CD4-positive, alpha-beta T cell treated with Interleukin-4 for 1 hour (primary cell): ENCODE measurements at places on chromosomes 2 and 18.

DNA sequence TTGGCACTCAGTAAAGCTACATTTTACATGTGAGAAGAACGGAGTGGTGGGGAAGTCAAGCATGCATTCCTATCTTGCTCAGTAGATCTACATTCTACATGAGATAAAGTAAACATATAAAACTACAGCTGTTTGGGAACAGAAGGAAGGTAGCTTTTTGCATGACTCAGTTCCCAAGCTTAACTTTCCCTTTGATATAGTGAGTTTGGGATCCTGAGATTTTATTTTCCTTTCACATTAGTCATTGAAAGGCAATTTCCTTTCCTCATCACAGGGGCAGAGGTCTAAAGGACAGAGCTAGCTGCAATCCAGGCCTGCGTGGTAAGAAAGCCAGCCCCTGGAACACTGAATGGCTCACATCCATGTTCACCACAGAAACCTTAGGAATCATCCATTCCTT lies 257.2 kb downstream of the SRBD1 start:
- no peak for DNase-seq

GRCh38 chr2:175840256-175840655 lies 161.8 kb downstream of the LNPK start:
- DNase-seq, result no peak

- DNase-seq, result no peak
Observed at GRCh38 chr2:9573013-9573720, 17.5 kb upstream of the ADAM17 start.

DNA sequence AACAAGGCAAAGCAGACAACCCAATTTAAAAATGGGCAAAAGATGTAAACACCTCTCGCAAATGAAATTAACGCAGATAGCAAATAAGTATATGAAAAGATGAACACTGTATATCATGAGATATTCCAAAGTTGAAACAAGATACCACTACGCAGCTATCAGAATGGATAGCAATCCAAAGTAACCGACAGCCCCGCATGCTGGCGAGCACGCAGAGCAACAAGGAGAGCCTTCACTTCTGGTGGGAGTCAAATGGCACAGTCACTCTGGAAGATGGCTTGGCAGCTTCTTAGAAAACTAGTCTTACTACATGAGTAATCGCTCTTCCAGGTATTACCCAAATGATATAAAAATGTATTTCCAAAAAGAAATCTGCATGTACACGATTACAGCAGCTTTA lies 1.4 kb downstream of the NDUFA10 start:
- no peak for DNase-seq

DNA sequence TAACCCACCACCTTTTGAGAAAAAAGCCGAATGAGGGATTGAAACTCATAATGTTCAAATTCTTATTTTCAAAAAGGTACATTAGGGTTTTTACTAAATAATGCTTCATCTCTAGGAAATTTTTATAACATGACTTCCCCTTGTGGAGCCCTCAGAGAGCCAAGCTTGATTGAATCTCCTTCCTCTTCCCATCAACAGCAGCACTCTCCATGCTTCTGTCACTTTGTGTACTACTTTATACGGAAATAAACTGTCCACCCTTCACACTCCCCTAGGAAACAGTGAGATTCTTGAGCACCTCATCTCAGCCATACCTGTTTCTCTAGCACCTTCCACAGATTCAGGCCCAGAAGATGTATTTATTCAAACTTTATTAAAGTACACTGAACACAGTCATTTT lies 51.8 kb downstream of the TFPI start:
- no peak for DNase-seq

DNA sequence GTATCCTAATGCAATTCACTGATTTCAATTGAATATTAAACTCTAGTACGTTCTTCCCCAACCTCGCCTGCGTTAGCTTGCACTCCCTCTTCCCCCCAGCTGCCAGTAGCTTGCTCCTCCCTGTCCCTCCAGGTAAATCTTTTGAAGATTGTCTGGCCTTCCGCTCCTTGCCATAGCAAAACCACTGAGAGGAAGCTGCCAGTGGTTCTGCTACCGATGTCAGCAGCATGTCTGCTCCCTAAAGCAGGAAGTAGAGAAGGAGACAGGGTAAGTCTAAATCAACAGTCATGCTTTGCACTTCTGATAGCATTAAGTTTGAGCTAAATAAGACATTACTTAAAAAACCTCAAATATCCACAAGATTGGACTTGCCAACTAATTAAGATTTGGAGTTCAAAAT lies 89.1 kb downstream of the SCN2A start:
- DNase-seq, result no peak

GRCh38 chr18:66759050-66759828 lies 155.3 kb upstream of the CDH19 start:
- no peak for DNase-seq

GRCh38 chr2:149360106-149360505 lies 29.7 kb downstream of the LYPD6 start:
- DNase-seq, result no peak

- DNase-seq, result no peak
Observed at GRCh38 chr18:6058941-6059340, 163.6 kb upstream of the TMEM200C start.

- no peak for DNase-seq
Observed at GRCh38 chr2:2849464-2850217, 518.6 kb upstream of the MYT1L start.

GRCh38 chr2:105801961-105802360 lies 57.2 kb downstream of the NCK2 start:
- DNase-seq, result no peak

GRCh38 chr18:80129672-80130367 lies 20.8 kb downstream of the ADNP2 start:
- no peak for DNase-seq

DNA sequence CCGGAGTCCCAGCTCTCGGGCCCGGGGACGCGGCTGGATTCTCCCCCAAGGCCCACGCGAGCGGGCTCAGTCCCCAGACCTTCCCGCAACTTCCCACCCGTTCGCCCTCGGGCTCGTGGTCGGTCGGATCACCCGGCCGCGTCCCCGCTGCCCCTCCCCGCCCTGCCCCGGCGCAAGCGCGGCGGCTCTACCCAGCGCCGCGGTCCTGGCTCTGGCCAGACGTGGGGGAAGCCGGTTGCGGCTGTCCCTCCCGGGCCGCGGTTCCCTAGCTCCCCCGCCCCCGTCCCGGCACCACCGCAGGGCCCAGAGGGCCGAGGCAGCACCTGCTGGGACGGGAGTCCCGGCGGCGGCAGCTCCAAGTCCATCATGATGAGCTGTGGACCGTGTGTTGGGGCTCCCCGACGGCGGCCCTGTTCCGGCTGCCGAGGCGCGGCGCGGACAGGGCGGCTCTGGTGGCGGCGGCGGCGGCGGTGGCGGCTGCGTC lies 276 bp downstream of the NFE2L2 start:
- no peak for DNase-seq

DNA sequence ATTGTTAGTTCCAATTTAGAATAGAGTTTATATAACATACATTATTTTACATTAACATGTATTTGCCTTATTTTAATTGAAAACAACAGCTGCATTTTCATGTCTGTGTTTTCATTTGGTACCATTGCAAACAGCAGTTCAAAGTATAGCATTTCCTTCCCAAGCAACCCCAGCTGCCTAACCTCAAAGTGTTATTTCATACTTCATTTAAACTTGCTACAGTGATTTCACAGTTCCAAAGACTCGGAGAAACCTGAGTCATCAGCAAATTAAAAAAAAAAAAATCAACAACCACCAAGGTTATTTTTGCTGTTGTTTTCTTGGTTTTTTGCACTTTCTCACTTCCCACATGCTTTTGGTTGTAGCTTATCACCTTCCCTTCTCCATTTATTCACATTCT lies 236.5 kb upstream of the SPHKAP start:
- no peak for DNase-seq

GRCh38 chr2:181861379-181861778 lies 30.2 kb upstream of the ITPRID2 start:
- no peak for DNase-seq

DNA sequence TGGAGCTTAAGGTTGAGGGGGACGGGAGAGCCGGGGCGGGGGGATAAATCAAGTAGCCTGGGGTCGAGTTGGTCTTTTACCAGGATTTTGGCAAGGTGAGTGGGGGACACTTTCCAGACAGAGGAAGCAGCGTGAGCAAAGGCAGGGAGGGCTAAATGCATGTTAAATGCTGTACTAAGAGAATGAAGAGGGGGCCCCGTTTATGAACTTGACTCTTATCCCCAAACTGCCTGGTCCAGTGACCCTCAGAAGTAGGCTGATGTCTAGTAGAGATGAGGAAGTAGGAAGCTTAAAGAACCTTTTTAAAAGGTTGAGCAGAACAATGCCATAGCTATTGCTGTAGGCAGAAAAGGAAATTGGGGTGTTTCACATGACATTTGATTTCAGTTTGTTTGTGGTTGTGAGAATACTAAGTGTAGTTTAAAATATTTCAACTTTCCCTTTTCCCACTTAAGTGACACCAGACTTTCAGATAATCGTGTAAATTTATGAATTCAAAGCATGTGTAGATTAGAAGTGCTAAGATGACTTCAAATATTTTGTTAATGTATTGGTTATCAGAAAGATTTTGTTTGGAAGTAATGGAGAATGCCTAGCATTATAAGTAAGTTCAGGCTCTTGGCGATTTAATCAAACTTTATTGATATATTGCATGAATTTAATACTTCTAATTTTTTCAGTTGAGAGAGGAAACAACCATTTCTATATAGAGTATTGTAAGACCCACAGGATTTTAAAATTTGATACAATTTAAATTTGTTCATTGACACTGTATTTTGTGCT lies 1.8 kb downstream of the REL start:
- peak; percentile 64 for DNase-seq

- DNase-seq, result no peak
Observed at GRCh38 chr2:121897335-121897970, 142.0 kb downstream of the TSN start.

DNA sequence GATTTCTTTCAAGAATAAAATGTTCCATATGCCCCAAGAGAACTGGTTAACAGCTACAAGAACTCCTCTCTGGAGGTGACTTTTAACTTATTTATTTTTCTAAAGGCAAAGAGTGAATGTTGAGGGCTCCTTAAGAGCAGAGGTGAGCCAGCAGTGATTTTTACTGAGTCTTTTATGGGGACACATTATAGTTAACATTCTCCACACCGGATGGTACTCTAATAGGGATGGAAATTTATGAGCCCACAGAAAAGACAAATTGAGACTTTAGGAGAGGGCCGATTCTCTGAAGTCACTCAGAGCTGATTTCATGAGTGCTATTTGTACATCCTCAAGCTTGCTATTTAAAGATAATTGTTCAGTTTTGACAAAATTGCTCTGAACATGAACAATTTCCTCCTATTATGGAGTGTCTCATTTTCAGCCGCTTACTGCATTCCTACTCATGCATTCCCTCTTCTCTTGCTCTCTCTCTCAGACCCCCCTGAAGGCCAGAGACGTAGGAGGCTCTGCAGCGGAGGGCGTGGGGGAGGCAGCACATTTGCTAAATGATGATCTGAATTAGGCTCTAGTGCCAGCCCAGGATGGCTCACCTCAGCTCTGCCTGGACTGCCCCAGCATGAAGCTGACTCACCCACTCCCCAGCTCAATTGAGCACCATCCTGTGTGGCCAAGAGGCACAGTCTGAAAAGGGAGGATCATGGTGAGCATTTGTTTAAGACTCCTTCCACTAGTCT lies 5.9 kb upstream of the RPL37A start:
- DNase-seq, result no peak

- peak; percentile 47 for DNase-seq
Observed at GRCh38 chr2:8314063-8314462, 367.8 kb upstream of the ID2 start.

- DNase-seq, result no peak
Observed at GRCh38 chr2:236146436-236146835, 21.8 kb downstream of the GBX2 start.

DNA sequence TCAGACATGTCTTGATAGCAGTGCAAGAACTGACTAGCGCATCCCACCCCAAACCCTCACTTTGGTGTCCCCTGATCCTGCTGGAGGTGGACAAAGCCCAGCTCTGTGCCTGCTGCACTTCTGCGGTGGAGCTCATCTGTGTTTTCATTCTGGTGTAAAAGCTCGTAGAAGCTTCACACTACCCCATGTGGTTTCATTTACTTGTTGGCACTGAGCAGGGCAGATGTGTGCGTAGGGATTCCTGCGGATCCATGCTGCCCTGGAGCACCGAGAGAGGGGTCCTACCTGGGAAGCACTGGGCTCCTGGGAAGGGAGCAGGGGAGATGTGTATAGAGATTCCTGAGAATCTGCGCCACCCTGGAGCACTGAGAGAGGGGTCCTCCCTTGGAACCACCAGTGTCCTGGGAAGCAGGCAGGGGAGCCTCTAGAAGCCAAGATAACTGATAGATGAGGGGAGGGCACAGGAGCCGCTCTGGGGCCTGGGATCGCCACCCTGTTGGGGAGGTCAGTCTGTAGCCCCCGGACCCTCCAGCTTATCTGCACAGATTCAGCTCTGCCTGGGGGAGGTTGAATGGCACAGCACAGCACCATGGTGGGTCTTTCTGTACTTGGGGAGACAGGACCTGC lies 106.9 kb upstream of the OTOS start:
- DNase-seq, result no peak

DNA sequence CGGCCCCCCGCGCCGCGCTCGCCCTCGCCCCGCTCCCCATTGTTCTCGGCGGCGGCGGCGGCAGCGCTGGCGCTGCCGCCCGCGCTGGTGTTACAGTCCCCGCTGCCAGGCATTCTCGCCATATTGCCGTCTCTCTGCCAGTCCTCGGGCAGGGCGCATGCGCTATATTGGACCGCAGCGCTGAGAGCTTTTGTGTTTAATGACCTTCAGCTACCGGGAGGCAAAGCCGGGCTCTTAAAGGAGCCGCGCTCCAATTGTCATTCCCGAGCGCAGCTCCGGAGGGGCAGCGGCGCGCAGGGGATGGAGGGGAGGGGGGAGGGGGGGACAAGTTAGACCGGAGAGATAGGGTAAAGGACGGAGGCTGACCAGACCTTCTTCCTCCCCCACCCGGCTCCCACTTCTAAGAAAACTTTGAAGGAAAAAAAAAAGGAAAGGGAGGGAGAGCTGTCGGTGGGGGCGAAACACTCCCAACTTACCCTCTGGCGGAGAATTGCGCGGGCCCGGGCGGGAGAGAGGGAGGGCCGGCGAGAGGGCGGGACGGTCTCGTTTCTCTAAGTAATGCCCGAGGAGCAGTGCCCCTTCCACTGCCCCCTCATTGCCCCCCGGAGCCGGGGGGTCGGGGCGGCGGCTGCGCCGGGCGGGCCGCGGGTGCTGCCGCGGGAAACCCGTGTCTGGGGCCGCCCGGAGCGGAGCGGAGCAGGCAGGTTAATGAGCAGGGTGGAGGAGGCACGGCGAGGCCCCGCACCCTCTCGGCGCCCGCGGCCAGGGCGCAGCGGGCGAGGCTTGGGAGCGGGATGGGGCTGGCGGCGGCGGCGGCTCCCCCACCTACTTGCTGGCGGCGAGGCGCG lies at the start of gene KCTD1:
Gene KCTD1, minus strand, starts transcription at position 139 of the 848 bp plus-strand sequence. Its CDS starts 17 bp downstream, at position 122.
- peak; percentile 75 for DNase-seq

DNA sequence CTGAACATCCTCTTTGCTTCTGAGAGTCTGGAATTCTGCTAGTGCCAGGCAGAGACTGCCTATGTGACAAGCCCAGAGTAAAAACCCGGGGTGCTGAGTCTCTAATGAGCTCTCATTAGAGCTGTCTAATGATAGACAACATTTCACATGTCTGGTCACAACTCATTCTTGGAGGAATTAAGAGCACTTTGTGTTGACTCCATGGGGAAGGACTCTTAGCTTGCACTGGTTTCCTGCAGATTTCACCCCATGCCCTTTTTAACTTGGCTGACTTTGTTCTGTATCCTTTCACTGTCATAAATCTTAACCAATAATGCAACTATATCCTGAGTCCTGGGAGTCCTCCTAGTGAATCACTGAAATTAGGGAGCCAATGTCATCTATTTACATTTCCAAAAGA lies 33.5 kb downstream of the FBXO15 start:
- no peak for DNase-seq

- DNase-seq, result no peak
Observed at GRCh38 chr18:58391932-58392323, 237.0 kb downstream of the ALPK2 start.

GRCh38 chr18:48687346-48688042 lies 148.7 kb downstream of the CTIF start:
- no peak for DNase-seq
